ENCODE measurements at places on chromosomes 6 and 20.

GRCh38 chr20:32356622-32357374 is 1.3 kb upstream of the ASXL1 start:
- DNase-seq, result no peak

GRCh38 chr6:19789100-19789803 is 47.9 kb upstream of the ID4 start:
- DNase-seq, result no peak

DNA sequence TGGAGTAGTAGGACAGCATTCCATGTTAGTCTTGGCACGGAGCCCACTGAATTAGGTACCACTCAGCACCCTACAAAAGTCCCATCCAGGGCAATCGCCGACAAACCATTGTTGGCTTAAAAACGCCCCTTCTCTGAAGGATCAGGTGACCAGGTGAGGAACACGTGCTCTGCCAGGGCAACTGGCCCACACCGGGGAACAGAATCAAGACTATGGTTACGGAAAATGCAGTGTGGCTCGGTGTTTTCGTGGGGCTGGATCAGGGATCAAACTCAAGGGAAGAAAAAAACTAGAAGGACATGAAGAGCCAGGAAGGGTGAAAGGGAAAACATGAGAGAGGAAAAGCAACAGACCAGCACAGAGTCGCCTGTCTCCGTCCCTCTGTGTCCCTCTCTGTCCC is 177.8 kb upstream of the ARID1B start:
- no peak for DNase-seq

DNA sequence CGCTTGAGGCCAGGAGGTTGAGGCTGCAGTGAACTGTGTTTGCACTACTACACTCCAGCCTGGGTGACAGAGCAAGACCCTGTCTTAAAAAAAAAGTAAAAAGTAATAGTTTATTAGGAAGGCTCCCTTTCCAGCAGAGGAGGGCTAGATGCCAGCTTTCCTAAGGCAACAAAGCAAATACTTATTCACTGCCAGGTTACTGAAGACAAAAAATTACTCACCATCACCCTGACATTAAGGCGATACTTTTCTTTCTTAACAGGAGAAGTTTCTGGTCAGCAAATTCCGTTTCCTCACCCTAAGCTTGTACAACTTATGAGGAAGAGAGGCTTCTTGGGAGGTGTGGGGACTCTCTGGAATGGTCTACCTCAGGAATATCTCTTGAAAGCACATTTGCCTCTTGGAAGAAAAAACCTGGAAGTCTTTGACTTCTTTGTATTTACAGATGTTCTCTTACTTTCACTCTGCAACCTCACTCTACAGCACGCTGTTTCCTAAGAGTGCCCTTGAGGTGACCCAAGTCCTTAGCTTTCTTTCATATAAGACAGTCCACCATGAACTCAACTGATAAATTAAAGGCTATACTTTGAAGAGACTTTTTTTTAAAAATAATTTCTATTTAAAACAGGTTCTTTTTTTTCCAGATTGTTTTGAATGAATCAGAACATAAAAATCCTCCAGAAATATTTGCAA is 52.9 kb upstream of the TRAF3IP2 start:
- no peak for DNase-seq

GRCh38 chr6:163620670-163621330 is 206.3 kb downstream of the QKI start:
- DNase-seq, result peak; percentile 61

- no peak for DNase-seq
Observed at GRCh38 chr6:145148776-145149175, 586.5 kb downstream of the EPM2A start.

GRCh38 chr20:2102585-2103460 is 1.2 kb downstream of the STK35 start:
- peak; percentile 22 for DNase-seq

DNA sequence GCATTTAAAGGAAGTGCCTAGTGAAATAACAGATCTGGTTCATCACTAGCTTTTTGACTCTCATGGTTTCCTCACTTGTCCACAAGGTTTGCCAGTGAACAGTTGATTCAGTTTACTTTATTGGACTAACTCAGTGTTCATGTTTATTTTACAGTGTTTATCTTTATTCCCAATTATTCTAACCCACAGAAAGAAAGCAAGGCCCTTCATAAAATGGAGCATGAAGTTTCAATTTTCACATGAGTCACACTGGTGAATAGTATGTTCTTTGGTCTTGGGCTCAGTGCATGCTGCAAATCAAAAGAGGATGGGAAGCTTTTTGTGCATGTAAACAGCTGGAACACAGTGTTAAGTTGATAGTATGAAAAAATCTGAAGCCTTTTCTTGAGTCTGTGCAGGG is 217.6 kb upstream of the HDDC2 start:
- no peak for DNase-seq

- DNase-seq, result no peak
Observed at GRCh38 chr6:118869894-118870589, 23.9 kb upstream of the ASF1A start.

DNA sequence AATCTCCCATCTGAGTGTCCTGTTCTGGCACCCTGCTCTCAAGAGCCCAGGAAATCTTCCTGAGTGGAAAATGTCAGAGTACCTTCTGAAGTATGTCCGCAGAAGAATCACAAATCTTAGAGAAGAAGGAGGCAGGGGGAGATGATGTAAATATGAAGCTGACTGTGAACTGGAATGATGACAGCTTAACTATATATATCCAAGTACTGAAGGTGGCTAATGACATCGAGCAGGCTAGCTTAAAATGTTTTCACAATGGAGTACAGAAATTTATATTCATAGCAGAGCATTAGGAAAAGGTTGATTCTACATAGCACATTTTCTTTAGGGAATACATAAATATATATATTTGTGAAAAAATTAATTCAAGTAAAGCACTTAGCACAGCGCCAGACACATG is 64.3 kb downstream of the BMP5 start:
- no peak for DNase-seq

DNA sequence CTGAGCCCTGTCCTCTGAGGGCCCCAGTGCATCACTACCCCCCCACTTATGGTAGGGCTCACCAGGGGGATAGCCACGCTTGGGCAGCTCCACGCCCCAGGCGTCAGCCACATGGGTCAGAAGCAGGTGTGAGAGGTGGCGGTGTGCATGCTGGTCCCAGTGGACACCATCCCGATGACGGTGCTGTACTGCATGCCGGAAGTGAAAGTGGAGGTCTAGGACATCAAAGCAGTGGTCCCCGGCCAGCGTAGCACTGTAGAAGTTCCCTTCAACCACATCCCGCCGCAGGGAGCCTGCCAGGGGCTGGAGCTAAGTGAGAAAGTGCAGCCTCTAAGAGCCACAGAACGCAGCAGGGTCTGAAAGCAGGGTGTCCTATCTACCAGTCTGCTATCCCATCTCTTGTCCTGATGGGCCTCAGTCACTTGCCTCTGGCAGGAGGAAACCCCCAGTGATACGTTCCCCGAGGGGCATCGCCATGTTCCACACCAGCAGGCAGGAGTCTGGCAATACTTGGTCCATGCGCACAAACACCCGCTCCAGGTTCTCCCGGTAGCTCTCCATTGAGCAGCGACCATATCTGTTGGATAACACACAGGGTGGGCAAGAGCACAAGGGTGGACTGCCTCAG is 2.2 kb downstream of the PCED1A start:
- DNase-seq, result no peak

DNA sequence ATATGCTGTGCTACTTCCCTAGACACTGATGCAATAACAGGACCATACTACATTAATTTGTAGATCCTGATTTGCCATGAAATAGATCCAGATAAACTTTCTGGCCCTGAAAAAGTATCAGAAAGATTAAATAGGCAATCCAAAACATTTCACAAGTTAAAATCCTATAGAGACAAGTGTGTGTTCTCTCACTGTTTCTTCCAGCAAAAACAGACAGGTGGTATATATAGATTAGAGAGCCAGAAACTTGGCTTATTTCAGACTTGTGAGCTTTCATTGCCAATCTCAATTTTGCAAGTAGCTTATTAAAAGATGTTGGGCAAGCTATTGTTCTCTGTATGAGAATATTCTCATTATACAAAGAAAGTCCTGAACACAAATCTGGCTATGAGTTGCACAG is 289.1 kb upstream of the MANEA start:
- DNase-seq, result no peak

DNA sequence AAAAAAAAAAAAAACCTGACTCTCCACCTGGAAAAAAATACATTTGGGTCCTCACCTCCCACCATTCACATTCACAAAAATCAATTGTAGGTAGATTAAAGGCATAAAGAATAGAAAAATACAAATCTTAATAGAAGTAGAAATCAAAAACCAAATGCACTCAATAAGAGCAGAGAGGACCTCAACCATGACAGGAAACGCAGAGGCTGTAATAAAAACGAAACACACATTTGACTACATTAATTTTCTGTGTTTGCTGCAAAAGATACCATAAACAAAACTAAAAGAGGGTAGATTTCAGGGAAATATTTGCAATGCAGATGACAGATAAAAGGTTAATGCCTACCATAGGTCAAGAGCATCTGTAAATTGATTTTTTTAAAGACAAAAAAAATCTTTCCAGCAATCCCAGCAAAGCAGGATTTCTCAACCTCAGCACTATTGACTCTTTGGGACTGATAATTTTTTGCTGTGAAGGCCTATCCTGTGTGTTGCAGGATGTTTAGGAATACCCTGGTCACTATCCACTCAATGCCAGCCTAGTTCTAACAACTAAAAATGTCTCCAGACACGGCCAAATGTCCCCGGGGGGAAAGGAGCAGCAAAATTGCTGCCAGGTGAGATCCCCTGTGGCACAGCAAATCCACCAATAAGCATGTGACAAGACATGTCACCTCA is 9.1 kb downstream of the ETV7 start:
- no peak for DNase-seq

- DNase-seq, result no peak
Observed at GRCh38 chr20:5989539-5989938, 39.1 kb downstream of the MCM8 start.

GRCh38 chr6:156125844-156126243 is 651.3 kb upstream of the ARID1B start:
- DNase-seq, result no peak

- no peak for DNase-seq
Observed at GRCh38 chr6:117817499-117817898, 89.6 kb upstream of the SLC35F1 start.

GRCh38 chr6:46626228-46626909 is 26.2 kb downstream of the CYP39A1 start:
- DNase-seq, result no peak

DNA sequence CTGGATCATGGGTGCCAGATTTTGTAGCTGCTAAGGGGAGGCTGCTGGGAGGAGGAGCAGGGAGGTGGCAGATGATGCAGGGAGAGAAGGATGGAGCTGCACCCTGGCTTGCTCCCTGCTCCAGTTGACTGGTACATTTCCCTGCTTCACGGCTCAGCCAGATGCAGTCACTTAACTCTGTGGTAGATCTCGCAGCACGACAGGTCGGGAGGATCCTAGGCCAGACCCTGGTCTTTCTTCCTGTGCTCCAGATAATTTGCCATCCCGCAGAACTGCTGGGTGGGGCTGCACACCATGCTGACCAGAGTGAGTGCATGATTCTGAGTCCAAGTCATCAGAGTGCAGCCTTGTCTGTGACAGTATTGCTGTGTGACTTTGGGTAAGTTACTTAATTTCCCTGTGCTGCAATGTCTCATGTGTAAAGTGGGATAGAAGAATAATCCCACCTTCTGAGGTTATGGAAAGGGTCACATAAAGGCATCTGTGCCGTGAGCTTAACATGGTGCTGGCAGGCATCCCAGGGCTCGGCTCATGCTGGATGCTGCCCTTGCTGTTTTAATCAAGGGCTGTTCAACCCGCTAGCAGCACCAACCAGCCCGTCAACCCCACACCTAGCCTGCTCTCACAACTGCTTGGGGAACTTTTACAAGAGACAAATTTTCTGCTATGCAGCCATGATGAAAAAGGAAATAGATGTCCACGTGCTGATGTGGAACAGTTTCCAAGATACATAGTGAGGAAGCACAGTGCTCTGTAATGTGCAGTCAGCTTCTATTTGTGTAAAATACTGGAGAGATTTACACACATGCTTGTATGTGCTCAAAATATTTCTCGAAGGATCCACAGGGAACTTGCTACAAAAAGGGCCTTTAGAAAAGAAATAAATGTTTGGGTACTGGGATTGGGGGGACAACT is 257.9 kb downstream of the CDH26 start:
- peak; percentile 26 for DNase-seq

DNA sequence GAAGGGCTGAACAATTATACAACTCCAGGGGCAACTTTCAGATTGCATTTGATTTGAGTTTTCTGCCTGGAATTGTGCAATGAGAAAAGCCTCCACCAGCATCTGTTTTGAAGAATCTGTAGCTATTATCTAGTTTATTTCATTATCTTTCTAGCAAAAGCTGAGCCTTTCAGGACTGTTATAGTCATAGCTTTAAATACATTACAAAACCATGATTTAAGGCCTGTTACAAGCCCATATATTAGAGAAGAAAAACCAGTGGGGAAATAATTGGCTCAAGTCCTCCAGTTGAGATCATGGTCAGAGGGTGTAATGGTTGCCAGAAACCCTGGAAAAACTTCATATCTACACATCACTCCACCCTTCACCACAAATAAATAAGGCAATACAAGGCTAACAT is 676.2 kb downstream of the HDGFL1 start:
- DNase-seq, result no peak

GRCh38 chr6:7640607-7641577 is 50.9 kb downstream of the SNRNP48 start:
- no peak for DNase-seq
